GM04503 (cell line): ENCODE measurements at places on chromosomes 11 and 22.

DNA sequence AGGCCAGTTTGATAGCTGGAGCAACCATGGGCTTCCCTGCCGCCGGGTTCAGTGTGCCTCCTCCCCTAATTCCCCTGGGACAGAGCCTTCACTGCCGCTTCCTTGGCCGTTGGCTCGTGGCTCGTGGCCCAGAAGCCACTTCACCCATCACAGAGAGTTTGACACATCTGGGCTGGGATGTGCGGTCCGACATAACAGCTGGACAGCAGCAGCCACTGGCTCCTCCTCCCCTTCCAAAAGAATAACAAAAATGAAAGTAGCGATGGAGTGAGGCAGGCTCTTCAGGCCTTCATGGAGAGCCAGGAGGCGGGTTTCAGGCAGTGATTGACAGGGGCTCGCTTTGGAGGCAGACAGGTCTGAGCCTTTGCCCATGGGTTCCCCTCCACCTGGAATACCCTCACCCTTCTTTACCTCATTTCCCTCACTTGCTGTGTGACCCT lies 8.2 kb downstream of the CREB3L1 start:
- no peak for DNase-seq

GRCh38 chr22:41237707-41238569 lies 2.8 kb downstream of the CHADL start:
- no peak for DNase-seq

DNA sequence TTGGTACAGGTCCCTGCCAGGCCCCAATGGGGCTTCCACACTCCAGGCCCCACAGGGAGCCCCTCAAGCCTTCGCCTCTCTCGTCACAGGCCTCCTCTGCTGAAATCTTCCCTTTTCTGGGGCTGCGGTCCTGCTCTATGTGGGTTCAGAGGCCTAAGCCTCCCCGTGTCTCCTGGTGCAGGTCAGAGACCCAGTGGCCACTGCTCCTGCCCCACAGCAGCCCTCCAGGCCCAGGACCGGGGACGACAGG lies 5.9 kb upstream of the IFITM3 start:
- no peak for DNase-seq

- DNase-seq: no peak
Observed at GRCh38 chr11:15228331-15228849, 113.7 kb downstream of the INSC start.

DNA sequence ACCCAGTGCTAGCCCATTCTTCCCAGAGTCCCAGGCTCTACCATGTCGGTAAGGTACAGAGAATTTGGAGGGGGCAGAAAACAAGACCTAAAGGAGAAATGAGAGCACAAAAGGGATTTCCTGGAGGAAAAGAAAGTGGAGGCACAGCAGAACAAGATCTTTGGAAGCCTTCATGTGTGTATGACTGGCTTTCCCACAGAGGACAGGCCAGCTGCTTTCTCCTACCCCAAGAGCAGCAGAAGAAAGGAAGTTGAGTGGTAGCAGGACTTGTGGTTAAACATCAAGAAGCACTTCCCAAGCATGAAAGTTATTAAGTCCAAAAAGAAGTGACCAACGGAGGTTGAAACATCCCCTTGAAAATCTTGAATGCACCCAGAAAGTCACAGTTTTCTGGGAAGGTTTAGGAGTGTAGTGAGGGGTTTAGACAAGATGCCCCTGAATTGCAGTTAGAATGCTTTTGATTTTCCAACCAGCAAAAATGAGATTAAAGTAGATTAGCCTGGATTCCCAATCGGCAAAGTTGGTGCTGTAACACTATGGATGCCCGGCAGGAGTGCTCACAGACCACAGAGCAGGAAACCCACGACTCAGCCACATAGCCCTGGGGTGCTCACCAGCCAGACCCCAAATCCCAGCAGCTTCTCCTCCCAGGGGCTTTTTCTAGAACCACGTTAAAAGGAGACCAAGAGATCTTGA lies 608 bp downstream of the TMPRSS13 start:
- DNase-seq: no peak

DNA sequence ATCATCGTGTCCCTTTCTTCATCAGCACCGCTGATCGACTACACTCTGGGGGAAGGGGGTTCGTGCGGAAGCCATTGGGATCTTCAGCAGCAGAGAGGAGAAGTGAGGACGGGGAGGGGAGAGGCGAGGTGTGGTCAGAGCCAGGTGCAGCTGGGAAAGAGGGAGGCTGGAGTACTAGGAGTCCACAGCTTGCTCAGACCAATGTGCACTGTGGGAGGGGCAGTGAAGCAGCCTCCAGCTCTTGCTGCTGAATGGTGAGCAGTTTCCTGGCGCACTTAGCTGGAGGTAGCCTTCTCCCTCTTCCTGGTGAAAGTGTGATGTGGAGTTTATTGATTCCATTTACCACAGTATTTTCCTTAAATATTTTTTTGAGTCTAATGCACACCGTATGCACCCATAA lies 99.0 kb upstream of the NECTIN1 start:
- no peak for DNase-seq

GRCh38 chr11:39664023-39664422 lies 1795.4 kb downstream of the LRRC4C start:
- no peak for DNase-seq

DNA sequence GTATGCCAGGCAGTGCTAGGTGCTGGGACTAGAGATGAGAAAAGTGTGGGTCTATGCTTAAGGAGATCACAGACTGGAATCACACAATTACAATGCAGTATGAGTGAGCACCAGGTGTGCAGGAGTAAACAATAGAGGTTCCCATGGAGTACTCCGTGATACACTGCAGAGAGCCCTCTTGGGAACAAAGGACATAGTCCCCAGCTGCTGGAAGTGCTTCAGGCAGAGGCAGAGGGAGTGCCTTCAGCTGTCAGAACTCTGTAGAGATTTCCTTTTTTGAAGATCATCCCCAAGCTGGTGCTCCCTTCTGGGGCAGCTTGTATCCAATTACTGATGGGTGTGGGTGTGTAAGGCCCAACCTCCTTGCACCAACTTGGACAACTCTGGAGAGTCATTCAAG lies 143.5 kb upstream of the PLET1 start:
- no peak for DNase-seq

- no peak for DNase-seq
Observed at GRCh38 chr22:49243335-49243734, 584.3 kb downstream of the BRD1 start.

GRCh38 chr11:92751594-92751993 lies 217.9 kb upstream of the MTNR1B start:
- no peak for DNase-seq

DNA sequence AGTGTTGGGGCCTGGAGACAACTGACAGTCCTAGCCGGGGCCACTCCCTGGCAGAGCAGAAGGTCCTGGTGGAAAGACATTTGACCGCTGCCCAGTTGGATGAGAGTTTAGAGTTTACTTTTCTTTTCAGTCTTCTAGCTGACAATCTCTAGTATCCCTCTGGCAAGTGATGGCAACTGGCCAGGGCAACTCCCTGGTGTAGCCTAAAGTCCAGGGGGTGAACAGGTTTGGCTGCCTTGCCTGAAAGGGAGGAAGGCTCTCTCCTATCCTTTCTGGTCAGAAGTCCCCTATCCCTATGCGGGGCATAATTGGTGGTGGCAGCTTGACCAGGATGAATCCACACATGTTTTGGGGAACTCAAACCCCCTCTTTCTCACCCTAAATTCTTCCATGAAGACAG lies 16.8 kb upstream of the MSANTD2 start:
- no peak for DNase-seq

- DNase-seq: no peak
Observed at GRCh38 chr11:13327421-13327820, 49.8 kb downstream of the BMAL1 start.

- DNase-seq: no peak
Observed at GRCh38 chr11:72250661-72251464, 6.9 kb upstream of the PHOX2A start.

DNA sequence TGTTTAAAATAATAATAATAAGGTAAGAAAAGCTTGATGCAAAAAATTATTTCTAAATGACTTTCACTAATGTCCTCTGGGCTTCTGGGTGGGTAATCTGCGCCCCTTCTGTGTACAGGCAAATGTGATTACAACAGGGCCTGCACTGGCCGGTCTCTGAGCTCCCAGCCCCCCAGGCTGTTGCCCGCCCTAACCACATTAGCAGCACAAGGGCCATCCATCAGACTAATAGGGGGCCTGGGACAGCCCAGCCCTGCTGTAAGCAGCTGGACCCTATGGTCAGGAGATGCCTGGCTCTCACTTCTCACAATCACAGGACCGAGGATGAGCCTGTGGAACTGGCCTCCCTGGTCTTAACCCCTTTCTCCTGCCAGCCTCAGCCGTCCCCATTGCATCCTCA lies 388.4 kb downstream of the BUD13 start:
- DNase-seq: no peak

- no peak for DNase-seq
Observed at GRCh38 chr11:10272132-10272531, 21.9 kb downstream of the SBF2 start.

DNA sequence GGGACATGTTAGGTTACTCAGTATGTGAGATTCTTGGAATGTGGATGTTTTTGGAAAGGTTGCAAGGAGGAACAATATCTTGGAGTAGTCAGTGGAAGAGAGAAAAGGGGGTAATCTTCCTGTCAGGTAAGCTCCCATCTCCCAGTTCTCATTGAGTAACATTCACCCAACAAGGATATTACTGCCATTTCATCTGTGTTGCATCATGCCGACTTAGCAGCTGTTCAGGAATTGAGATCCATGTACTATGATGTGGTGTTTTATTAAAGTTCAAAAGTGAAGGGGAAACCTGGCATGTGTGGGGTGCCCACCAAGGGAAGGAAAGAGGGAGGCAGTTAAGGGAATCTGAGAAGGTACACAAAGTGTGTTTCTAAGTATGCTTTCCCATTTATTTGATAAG lies 58.4 kb upstream of the RASSF10 start:
- DNase-seq: no peak

GRCh38 chr22:28016781-28017557 lies 97.9 kb upstream of the PITPNB start:
- no peak for DNase-seq
